ENCODE measurements at places on chromosomes 4 and X. TPM values are rescaled to one million over a fixed set of nuclear protein-coding genes. Genes with fewer than 3 reads are reported as not detected.

PAGE1 gene
- not detected for total RNA-seq

CITED1 gene
- not detected for total RNA-seq

NXF2 gene
- total RNA-seq: not detected

TLL1 gene
- 10.9 TPM for total RNA-seq

C1QTNF7 gene
- not detected for total RNA-seq

MTNR1A gene
- 0.16 TPM for total RNA-seq

PCYT1B gene
- 0.51 TPM for total RNA-seq

DCAF12L1 gene
- total RNA-seq: 0.65 TPM

RHOXF2 gene
- total RNA-seq: not detected
